ENCODE measurements at places on chromosomes 13 and 19.

DNA sequence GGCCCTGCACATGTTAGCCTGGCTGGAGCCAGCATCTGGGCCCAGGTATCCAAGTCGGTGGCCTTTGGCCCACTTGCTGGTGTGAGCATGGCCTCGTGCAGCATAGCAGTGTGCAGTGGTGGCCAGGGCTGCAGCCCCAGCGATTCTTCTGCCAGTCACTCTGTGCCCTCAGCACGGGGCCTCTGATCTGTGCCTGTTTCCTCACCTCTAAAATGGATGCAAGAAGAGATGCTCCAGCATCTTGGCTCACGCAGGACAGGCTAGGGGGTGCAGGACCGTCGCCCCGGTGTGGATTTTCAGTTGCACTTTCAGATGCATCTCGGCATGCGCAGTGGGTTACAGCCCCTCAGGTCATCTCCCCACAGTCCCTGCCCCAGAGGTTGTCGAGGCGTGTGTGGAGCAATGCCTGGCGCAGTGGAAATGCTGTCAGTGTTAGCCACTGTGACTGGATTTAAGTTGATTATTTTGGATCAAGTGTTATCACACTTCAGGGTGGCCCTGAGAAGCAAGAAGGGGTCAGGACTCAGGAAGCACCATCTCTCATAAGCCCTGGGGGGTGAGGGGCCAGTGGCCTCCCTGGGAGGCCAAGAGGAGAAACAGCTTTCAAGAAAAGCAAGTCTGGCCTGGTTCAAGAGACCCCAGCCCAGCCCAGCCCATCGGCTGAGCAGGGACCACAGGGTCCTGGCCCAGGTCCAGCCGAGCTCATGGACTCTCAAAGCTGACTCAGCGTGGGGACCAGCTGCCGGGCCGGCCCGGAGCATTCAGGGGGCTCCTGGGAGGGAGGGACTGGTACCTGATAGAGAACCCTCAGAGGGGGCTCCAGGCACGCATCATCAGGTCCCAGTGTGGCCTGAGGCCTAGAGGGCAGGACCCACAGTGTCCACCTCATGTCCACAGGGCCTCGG lies 27.8 kb downstream of the AP1M1 start:
- DNase-seq, result no peak

DNA sequence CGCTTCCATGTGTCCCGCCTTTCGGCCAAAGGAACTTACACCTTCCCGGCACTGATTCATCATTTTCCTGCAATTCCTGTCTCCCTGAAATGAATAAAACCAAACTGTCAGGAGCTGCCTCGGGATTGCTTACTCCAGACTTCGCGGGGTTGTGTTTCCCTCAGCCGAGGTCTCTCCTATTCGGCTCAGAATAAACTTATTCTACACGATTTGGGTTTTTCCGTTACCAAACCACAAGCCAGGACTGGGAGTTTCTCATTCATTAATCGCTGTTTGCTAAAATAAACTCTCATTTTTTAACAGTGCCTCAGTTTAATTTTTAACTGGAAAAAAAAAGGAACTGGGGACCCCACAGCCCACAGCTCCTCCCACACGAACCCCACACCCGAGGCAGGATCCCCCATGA lies 667 bp downstream of the ZNF878 start:
- no peak for DNase-seq

- no peak for DNase-seq
These were observed 29.0 kb upstream of the CXCL17 start for GRCh38 chr19:42471554-42472249.

- no peak for DNase-seq
These were observed 4.3 kb downstream of the NANOS3 start for GRCh38 chr19:13881251-13881691.

- no peak for DNase-seq
These were observed 170.8 kb downstream of the KDM4B start for GRCh38 chr19:5139583-5140325.

DNA sequence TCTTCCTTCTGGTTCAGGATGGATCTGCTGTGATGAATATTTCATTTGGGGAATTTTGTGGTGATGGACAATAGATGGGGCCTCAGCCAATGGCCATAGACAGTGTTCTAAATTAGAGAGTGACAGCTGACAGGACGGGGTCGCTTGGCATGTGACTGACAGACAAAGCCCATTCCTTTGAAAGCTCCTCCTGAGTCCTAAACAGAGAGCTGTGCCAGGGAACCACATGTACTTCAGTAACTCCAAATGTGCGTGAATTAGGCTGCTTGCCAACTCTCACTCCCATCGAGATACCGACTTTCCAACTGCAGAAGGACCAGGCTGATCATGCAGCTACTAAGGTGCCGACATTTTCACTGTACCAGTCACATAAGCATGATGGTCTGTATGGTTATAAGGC lies 187.7 kb downstream of the SHISA2 start:
- no peak for DNase-seq

- no peak for DNase-seq
These were observed 175.9 kb downstream of the IRS2 start for GRCh38 chr13:109610517-109610916.

- no peak for DNase-seq
These were observed 74.5 kb downstream of the ZIC5 start for GRCh38 chr13:99897076-99897440.

DNA sequence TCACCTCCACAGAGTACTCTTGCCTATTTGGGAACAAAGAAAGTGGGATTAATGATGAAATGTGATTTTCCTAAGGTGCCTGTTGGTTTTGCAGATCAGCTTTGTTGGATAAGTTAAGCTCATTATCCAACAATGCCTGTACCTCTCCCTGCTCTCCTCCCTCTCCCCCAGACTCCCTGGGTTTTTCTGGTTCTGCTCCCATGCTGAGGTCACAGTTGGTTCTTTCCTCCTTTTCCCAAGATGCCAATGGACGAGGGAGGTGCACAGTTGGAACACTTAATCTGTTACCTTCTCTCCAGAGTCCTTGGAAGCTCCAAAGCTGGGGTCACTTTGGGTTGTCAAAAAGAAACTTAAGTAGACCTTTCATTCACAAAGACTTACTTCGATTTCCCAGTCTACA lies 1.6 kb downstream of the OXGR1 start:
- DNase-seq, result no peak

DNA sequence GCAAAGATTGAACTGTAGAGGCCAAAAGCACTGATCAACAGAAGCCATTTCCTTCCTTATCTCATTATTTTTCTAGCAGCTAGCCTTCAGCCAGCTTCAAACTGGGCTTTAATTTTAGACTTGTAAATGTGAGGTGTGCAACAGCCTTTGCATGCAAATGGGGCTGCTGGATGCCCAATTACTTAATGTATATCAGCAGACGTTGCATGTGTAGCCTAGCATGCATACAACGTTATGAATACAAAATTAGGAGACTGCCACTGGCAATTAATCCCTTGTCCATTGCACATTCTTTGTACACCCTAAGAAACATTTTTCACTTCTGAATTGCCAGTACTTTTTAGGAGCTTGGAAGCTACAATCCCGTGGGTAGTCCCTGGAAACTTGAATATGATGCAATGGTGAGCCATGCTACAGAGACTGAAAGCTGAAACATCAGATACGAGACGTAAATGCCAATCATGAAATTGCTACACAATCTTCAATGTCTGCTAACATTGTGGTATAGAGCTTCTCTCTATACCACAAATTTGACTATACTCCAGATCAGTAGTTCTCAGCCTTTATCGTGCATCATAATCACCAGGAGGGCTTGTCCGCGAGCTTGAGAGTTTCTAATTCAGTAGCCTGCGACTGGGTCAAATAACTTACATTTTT lies 20.2 kb downstream of the EPSTI1 start:
- no peak for DNase-seq

- DNase-seq, result no peak
These were observed 30.0 kb downstream of the TSSK6 start for GRCh38 chr19:19485161-19485997.

DNA sequence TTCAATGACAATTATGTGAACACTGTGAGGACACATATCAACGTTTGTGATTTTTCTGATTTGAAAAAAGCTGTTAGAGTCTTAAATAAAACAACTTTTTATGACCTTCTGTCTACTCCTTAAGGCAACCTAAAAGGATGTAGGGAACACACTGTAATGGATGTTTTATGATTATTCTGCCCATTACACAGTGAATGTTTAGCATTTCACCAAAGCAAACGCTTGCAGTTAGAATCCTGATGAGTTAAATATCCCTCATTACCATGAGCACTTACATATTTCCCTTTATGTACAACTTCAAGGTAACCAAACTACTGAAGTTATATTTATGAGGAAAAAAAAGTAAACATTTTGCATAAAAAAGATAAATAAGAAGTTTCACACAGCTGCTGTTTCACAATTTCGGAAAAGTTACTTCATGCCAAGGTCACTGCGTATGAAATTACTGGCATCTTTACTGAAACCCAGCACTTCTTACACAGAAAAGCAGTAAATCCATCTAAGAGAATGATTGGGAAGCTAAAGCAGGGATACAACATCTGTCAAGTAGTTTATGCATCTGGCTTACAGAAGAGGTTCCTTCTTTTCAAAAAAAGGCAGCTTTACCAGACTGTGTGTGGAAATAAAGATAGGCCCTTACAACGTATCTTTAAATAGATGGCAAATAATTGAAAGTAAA lies 733.7 kb upstream of the ATXN8OS start:
- no peak for DNase-seq

DNA sequence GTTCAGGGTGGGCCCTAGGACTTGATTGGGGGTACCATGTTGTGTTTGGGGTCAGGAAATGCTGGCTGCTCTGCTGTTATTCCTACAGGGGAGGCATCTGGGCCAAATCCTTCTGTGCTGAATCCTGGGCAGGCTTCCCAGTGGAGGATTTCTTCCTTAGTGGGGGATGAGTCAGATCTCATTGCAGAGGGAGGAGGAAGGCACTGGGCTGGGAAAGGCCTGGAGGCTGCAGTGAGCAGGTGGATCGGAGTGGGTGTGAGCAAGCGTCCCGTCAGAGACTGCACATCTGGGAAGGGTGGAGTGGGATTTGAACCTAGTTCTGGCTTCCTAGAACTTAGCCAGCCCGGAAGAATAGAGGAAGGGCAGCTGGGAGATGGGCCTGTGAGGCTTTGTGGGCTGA lies 11.5 kb downstream of the CCDC124 start:
- no peak for DNase-seq
